ENCODE measurements at places on chromosomes 7 and 10.

DNA sequence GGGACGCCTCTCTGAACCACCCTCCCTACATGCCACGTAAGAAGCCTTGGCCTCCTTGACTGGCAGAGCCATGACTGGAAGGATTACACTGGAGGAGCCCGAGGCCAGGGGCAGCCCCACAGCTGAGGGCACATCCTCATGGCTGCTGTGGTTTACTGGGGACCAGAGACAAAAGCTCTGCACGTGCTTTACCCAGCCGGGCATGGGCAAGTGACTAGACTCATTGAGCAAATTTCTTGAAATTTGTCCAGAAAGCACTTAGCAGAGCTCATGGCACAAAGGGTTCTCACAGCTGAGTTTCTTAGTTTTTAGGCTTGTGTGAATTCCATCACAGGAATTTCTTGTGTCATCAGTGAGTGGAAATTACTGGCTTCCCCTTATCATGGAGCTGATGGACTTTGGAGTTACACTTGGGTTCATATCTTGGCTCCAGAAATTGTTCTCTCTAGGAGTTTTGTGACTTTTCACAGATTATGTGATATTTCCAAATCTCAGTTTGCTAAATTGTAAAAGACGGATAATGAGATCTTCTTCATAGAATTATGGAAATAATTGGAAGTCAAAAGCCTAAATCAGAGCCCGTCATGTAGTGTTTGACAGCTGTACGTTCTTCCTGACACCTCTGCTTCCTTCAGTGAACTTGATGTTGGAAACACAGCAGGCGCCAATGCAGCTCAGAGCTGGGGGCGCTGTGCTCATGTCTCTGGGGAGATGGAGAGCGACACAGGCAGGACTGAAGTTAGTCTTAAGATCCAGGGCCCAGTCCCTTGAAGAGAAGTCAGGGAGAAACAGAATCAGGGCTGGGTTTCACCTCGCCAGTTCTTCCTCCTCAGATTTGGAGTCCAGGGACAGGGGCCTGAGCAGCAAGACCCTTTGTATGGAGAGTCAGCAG is 47.7 kb upstream of the MGAM2 start:
- no peak for DNase-seq

- no peak for DNase-seq
Measured at GRCh38 chr10:108597031-108597430, 1326.3 kb downstream of the XPNPEP1 start.

GRCh38 chr7:67018940-67019339 is 22.3 kb downstream of the TYW1 start:
- no peak for DNase-seq

- no peak for DNase-seq
Measured at GRCh38 chr7:35831208-35831607, 30.4 kb downstream of the SEPTIN7 start.

DNA sequence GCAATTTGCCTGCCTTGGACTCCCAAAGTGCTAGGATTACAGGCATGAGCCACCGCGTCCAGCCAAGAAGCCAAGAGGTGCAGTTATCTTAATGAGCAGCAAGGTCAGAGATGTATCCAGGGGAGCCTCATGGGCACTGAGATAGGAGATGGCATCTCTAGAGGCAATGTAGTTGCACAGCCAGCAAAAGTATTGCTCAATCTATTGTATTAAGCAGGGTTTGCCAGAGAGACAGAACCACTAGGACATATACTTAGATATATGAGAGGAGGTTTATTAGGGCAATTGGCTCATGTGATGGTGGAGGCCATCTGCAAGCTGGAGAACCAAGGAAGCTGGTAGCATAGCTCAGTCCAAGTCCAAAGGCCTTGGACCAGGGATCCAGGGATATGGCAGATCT is 16.3 kb upstream of the VPS26A start:
- DNase-seq: no peak

DNA sequence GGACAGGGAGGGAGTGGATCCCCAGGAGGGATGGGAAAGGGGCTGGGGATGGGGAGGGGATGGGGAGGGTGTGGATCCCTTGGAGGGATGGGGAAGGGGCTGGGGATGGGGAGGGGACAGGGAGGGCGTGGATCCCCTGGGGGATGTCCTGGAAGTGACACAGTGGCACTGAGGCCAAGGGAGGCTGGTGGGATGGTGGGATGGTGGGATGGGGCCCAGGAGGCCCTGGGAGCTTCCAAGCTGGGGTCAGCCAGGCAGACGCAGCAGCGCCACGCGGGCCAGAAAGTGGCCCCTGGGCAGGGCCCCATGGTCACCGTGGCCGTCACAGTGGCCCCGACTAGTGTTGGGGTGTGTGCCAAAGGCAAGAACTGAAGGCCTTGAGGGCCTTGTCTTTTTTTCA is 67.8 kb downstream of the INPP5A start:
- DNase-seq: no peak

- DNase-seq: no peak
Measured at GRCh38 chr7:106372595-106373318, 88.0 kb upstream of the NAMPT start.

- no peak for DNase-seq
Measured at GRCh38 chr7:3893789-3894153, 592.7 kb downstream of the SDK1 start.

- no peak for DNase-seq
Measured at GRCh38 chr10:3790272-3790671, 5.3 kb upstream of the KLF6 start.

- no peak for DNase-seq
Measured at GRCh38 chr10:128022261-128023196, 103.7 kb downstream of the MKI67 start.

DNA sequence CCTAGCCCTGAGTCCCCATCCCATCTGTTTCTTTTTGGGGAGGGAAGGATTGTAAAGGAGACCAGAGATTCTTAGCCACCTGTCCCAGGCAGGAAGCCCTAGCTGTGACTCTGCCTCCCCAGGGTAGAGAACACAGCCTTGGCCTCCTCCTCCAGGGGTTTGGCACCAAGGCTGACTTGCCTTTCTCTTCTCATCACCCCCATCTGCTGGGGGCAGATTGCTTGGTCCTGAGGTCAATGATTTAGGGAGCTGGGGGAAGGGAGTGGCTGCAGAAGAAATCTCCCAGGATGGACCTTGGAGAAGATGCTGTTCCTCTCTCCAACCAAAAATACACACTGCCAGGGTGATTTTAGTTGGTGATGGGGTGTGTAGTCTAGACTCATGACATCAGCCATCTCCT is 2.6 kb upstream of the MNX1 start:
- no peak for DNase-seq

DNA sequence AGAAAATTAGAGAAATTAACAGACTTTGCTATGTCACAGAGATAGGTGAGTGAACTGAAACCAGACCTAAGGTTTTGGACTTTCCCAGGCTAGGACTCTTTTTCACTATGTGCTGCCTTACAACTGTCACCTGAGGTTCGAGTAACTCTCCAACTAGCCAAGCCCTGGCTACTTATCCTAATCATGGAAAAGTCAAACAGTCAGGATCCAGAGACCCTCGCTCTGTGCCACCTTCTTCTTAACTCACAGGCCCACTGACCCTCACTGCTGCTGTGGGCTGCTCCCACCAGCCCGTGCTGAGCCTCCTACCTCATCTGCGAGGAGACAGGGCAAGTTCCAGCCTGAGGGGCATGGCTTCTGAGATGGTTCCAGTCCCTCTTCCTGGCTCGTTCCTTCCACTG is 211.4 kb upstream of the KLF14 start:
- no peak for DNase-seq

- DNase-seq: no peak
Measured at GRCh38 chr7:151704960-151705635, 171.8 kb downstream of the PRKAG2 start.

GRCh38 chr10:116826803-116827202 is 22.5 kb upstream of the ENO4 start:
- DNase-seq: no peak

DNA sequence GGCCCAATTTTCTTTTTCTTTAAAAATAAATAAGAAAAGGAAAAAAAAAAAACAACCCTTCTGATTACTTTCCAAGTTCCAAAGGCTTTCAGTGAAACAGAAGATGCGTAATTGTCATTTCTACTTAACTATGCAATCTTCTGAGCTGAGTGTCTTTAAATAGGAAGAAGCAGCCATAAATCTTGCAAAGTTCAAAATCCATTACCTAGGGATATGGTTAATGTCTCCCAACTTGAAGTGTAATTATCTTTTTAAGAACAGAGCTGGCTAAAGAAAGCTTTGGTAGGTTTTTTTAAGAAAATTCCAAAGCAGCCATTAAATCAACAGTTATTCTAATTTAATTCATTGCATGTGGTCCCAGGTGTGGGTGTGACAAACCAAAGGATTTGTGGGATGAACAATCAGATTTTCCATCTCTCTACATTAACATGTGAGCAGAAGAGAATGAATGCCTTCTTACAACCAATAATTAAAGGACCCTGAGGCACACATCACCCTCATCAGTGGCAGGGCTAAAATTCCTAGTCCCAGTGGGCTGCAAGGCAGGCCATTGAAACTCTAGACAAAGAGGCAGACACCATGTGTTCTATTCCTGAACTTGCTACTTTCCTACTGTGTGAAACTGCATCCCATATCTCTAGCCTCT is 419.2 kb downstream of the REEP3 start:
- DNase-seq: no peak

- no peak for DNase-seq
Measured at GRCh38 chr10:110843031-110843430, 28.7 kb upstream of the PDCD4 start.

- DNase-seq: no peak
Measured at GRCh38 chr10:64010711-64011110, 489.5 kb downstream of the REEP3 start.

- DNase-seq: no peak
Measured at GRCh38 chr7:112108981-112109380, 97.2 kb downstream of the DOCK4 start.

- no peak for DNase-seq
Measured at GRCh38 chr7:90965211-90965610, 299.0 kb upstream of the FZD1 start.

- no peak for DNase-seq
Measured at GRCh38 chr10:76047521-76047920, 616.1 kb downstream of the LRMDA start.

DNA sequence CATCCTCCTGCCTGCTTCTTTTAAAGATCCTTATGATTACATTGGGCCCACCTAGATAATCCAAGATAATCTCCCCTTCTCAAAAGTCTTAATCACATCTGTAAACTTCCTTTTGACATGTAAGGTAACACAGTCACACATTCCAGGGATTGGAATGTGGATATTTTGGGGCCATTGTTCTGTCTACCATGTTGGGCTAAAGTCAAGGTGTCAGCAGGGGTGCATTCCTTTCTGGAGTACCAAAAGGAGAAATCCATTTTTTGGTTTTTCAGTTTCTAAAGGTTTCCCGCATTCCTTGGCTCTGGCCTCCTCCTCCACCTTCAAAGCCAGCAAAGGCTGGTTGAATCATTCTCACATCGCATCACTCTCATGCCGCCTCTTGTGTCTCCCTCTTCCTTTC is 197.6 kb upstream of the NFE2L3 start:
- no peak for DNase-seq

GRCh38 chr7:80659120-80660055 is 20.9 kb downstream of the CD36 start:
- no peak for DNase-seq

GRCh38 chr7:156238366-156239133 is 402.0 kb upstream of the RNF32 start:
- no peak for DNase-seq

- no peak for DNase-seq
Measured at GRCh38 chr10:71351087-71351486, 32.0 kb downstream of the SLC29A3 start.

- no peak for DNase-seq
Measured at GRCh38 chr10:128553755-128554154, 427.5 kb upstream of the MKI67 start.

- no peak for DNase-seq
Measured at GRCh38 chr7:47552621-47553020, 29.3 kb downstream of the TNS3 start.

- DNase-seq: no peak
Measured at GRCh38 chr7:4842319-4843064, 19.3 kb downstream of the PAPOLB start.

DNA sequence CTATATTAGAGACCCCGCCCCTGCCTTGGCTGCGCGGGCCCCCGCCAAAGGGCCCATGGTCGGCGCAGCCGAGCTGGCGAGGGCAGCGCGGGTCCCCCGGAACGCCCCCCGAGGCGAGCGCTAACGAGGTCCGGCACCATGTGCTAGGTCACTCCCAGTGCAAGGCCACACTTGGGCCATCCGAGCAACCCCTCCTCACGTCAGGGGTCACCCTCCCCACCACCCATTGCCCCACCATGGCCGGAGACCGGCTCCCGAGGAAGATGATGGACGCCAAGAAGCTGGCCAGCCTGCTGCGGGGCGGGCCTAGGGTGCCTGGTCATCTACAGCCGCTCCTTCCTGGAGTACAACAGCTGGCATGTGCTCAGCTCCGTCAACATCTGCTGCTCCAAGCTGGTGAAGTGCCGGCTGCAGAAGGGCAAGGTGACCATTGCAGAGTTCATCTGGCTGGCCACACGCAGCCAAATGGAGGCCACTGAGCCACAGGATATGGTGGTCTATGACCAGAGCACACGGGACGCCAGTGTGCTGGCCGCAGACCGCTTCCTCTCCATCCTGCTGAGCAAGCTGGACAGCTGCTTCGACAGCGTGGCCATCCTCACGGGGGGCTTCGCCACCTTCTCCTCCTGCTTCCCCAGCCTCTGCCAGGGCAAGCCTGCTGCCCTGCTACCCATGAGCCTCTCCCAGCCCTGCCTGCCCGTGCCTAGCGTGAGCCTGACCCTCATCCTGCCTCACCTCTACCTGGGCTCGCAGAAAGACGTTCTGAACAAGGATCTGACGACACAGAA is 12.4 kb upstream of the SEC24C start:
- DNase-seq: no peak

DNA sequence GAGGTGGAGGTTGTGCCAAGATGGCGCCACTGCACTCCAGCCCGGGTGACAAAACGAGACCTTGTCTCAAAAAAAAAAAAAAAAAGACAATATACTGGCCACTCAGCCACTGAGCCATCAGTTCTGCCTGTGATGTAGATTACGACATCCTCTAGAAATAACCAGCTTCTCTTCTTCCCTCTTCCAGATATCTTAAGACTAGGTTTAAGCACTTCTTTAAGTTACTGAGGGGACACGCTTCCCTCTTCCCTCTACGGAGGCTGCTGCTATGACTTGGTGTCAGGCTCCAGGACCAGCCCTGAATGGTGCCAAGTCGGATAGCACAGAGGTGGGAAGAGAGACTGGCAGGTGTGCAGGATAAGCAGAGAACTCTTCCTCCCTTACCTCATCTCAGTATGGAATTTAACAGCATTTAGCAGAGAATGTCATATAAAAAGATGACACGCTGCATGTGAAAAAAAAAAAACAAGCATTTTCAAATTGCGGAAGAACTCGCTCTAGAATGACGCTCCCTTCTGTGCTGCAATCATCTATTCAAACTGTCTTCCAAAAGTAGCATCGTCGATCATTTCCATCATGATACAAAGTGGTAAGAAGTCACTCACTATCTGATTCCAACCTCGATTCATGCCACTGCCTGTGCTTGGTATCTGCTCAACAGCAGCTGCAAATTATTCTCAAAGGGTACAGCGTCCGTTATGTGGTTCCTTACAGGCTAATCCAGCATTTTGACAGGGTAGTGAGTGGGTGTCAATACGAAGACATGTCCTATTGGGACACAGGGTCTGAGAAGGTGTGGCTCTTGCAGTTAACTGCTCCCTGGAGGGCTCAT is 13.8 kb downstream of the DAGLB start:
- DNase-seq: no peak

- DNase-seq: no peak
Measured at GRCh38 chr10:102779680-102780526, 36.2 kb downstream of the WBP1L start.

All from esophagus squamous epithelium (tissue), 5 donors.